ENCODE measurements at places on chromosomes 16 and 17. TPM values are rescaled to one million over a fixed set of nuclear protein-coding genes. Genes with fewer than 3 reads are reported as not detected.

Gene SDK2
- 0.54 TPM for total RNA-seq

Gene TPPP3
- 10.8 TPM for total RNA-seq

Gene CD300E
- not detected for total RNA-seq

Gene ZPBP2
- total RNA-seq, result not detected

Gene GDPD1
- 0.90 TPM for total RNA-seq

Data from A549 treated with CORT108297 at 1 μM for 4 hours (cell line).